Femur (tissue), 1 donor: ENCODE measurements at places on chromosomes 16 and 17.
A peak's percentile ranks its signal among the peaks of the same experiment; 100 is the strongest.

DNA sequence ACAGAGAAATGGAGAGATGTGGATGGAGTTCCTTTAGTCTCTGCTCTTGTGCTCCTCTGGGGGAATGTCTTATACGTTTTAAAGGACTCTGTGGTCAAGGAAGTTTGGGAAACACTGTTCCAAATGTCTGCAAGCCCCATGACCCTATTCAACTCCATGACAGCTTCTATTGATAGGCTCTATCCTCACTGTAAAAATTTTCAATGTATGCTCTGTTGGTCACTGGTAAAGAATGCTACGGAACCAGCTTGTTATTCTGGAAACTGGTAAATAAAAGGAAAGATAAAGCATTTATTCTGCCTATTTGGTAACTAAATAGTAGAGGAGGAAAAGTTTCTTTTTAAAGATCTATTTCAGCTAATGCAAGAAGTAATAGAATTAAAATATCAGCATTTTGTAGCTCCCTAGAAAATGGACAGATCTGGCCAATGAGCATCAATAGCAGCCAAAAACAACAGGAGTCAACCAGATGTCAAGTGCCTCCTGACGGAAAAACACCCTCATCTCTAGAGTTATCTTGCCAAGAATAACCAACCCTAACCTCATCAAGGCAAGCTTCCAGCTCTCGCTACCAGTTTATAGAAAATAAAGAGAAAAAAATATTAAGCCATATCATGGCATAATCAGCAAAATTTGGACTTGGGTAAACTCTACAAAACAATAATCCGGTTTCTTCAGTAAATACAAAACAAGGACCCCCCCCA is 16.1 kb downstream of the GDE1 start:
- DNase-seq = peak; percentile 32

DNA sequence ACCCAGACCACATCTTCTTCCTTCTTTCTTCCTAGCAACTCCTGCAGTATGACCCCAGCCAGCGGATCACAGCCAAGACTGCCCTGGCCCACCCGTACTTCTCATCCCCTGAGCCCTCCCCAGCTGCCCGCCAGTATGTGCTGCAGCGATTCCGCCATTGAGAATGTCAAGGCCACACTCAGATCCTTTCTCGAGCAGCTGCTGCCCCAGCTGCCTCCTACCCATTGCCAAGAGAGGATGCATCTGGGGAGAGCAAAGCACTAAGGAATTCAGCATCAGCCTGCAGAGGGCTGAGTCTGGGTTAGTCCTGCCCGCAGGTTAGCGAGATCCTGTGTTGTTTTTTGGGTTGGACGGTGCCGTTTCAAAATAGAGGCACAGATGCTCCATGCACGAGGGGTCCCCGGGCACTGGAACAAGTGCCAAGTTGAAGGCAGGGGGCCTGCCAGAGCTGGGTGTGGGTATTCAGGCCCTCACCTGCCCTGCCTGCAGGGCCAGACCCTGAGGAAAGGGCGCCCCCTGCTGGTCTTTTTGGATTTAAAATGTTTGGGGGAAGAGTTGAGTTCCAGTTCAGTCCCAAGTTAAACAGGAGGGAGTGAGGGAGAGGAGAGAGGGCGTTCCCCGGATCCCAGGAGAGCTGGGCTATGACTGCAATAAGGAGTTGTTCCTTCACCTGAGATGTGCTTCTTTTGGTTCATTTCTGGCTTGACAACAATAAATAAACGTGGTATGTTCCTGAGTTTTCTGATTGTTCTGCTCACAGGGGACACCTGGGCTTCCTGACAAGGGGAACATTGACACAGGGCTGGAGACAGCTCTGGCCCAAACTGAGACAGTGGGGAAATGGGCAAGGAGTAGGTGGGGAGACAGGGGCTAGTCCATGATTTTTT is 4.9 kb downstream of the CDK3 start:
- peak; percentile 88 for DNase-seq

DNA sequence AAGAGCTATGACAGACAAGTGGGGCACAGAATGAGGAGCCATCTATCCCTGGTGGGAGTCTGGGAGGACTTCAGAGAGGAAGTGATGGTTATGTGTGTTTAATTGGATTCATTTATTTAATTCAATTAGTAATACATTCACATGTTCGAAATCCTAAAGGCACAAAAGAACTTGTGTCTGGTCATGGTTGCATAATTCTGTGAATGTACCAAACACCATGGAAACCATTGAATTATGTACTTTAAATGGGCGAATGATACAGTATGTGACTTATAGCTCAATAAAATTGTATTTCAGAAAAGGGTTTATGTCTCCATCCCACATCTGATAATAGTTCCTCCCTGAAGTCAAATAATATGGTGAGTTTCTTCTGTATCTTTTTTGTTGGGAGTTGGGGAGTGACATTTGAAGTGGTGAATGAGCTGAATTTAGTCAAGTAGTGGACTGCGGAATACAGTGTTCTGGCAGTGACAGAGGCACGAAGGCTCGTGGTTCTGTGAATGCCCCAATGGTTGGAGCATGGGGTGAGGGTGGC is 19.8 kb upstream of the G6PC1 start:
- DNase-seq = no peak

DNA sequence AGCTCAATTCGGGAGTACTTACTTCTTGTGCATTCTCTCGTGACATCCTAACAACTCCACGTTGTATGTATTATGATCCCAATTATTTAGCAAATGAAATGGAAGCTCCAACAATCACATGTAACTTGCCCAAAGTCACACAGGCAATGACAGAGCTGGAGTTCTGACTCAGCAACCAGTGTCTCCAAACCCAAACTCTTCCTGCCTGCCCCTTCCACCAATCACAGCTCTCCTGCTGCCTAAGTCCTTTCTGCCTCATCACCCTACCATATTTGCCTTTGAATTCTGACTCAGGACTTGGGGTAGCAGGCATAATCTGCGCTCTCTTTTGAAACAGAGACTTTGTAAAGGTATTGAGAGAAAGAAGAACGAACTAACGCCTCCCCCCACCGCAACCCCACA is 245.2 kb upstream of the MAF start:
- DNase-seq = no peak

DNA sequence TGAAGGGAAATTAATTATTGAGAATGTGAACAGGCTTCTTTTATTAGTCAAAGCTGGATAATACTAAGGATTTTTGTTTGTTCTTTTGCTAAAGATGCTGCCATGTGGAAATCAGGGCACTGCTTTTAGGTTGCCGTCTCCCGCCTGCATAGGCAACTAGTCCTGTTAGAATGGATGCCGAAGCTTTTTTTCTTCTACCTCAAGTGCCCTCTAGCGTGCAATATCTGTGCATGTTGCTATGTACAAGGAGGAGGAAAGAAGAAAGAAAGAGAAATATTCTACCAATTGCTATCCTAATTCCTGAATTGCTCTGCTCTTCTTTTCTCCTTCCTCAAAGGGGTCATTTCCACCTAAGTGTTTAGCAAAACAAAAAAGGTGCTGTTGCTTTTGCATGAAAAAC is 5.2 kb upstream of the CDH8 start:
- peak; percentile 41 for DNase-seq

- no peak for DNase-seq
Observed at GRCh38 chr17:9360677-9361081, 214.9 kb downstream of the STX8 start.

DNA sequence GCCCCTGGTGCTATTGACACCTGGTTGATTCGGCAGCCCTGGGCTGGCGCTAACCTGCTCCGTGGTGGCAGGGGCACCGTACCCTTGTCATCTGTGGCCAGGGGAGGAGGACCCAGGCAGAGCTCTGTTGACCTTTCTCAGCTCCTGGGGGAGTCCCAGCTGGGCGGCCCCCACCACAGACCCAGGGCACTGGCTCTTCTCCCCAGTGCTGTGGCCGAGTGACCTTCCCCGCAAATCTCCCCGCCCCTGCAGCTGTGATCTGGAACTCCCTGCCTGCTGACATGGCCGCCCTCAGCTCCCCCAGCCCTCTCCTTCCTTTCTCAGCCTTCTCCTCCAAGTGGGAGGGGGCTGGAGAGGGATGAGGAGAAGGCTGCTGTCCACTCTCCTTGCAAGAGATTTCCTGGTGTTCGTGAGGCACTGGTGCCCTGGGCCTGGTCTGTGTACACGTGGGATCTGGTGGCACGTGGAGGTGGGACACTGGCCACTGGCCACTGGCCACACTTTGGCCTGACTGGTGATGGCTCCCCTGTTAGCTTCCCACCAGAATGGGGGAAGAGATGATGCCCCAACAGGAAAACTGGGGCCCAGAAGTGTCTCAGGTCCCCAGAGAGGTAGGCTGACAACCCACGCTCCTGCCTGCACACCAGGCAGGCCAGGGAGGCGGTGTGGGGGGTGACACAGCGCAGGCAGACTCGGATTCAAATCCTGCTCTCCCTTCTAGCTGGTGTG is 8.2 kb downstream of the FMNL1 start:
- no peak for DNase-seq

DNA sequence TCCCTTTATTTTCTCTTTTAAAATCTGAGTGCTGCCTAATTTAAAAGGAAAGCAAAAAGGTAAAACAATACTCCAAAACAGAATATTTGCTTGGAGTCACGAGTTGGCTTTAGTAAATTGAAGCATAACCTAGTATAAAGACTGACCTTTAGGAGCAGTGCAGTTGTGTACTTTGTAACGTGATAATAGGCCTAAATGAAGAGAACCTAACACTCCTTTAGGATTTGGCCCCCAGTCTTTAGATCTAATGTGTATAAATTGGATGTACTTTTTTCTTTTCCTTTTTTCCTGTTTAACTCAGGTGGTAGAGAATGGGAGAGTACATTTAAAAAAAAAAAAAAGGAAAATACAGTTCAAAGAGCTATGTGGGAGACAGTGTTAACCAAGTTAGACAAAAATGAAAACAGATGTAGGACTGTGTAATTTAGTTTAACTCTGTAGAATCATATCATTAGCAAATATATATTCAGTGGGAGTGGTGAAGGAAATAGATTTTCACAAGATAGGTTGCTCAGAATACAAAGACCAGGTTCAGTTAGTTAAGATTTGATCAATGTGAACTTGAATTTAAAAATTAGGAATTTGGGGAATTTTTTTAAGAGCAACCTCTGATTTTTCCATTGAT is 16.8 kb downstream of the CPD start:
- no peak for DNase-seq

GRCh38 chr16:2278956-2279800 is 11.3 kb upstream of the RNPS1 start:
- no peak for DNase-seq

- DNase-seq = no peak
Observed at GRCh38 chr16:68197250-68197649, 38.7 kb downstream of the ESRP2 start.

DNA sequence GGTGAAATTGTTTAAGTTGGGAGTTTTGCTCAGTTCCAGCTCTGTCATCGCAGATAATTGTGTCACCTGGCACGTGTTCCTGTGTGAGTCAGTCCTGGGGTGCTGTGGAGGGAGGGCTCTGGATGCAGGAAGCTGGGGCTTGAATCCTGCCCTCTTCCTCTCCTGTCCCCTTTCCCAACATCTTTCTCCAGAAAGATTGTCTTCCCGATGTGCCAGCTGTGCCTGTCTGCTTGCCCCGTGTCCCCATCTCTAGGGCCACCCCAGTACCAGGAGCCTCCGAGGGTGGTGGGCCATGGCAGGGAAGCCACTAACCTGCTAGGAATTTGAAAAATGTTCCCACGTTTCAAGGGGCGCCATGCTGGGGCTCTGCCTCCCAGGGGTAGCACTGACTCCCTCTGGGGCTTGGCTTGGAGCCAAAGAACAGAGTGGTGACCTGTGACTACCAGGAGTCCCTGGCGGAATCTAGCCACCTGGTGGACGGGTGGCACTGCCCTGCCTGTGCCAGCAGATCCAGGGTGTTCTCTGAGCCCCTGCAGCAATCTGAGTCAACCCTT is 198.1 kb downstream of the ENGASE start:
- no peak for DNase-seq

DNA sequence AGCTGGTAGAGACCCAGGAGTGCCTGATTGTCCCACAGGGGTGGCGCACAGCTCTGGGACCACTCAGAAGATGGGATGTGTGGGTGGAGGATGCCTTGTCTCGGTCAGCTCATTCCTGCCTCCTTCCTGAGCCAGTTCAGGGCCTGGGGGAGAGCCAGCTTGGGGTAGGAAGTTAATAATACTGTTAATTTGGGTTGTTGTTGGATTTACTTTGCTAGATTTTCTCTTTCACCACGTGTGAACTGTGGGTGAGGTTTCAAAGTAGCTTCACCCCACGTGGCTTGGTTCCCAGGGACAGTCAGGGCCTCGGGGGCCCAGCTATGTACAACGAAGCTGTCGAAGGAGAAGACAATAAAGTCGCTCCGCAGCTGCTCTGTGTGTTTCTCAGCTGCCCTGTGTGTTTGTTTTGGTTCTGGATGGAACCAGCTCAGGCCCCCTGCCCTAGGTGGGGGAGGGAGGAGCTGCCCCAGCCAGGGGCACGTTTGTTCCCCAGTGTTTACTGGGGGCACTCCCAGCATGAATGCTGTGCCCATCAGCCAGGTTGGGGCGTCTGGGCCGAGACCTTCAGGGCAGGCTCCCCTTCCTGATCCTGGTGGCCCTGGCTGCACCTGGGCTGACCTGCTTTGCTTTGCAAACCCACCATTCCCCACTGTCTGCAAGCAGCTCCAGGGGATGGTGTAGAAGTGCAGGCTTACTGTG is 2.3 kb downstream of the NUDT16L1 start:
- DNase-seq = no peak

GRCh38 chr16:75053791-75054555 is 55.1 kb downstream of the ZNRF1 start:
- peak; percentile 58 for DNase-seq

GRCh38 chr17:57097832-57098421 is 12.9 kb downstream of the AKAP1 start:
- peak; percentile 59 for DNase-seq

DNA sequence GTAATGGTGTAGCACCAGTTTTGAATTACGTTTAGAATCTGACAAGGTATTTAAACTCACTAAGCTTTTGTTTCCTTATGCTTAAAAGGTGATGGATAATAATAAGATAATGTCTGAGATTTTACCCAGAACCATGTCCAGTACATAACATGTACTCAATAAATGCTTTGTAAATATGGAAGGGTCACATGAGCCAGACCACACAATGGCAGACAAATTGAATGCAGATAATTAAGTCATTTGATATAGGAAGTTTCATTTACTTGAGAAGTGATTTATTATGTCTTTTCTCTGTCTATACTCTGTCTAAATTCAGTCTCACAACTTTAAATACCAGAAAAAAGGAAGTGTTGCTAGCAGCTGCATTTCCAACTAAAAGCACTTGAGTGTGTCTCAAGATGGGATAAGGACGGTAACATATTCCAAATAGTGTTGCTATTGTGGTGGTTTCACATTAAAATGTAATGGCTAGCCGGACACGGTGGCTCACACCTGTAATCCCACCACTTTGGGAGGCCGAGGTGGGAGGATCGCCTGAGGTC is 52.5 kb upstream of the DHX40 start:
- DNase-seq = no peak

DNA sequence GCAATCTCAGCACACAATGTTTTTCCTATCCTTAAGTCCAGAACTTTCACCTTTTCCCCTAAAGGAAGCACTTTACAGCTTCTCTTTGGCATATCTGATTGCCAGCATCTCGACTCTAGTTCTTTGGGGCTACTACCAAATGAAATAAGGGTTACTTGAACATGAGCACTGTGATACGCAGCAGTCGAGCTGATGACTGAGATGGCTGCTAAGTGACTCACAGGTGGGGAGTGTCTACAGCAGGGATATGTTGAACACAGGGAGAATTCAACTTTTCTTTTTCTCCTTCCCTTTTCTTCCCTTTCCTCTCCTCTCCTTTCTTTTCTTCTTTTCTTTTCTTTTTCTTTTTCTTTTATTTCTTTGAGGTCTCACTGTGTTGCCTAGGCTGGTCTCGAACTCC is 334.8 kb downstream of the MAF start:
- DNase-seq = no peak
